Stimulated activated CD4-positive, alpha-beta T cell treated with anti-CD3 and anti-CD28 coated beads, Interleukin-4, amount 100 ng/mL, for 4 hours (primary cell): ENCODE measurements at places on chromosomes 7 and 10.
A peak's percentile ranks its signal among the peaks of the same experiment; 100 is the strongest.

DNA sequence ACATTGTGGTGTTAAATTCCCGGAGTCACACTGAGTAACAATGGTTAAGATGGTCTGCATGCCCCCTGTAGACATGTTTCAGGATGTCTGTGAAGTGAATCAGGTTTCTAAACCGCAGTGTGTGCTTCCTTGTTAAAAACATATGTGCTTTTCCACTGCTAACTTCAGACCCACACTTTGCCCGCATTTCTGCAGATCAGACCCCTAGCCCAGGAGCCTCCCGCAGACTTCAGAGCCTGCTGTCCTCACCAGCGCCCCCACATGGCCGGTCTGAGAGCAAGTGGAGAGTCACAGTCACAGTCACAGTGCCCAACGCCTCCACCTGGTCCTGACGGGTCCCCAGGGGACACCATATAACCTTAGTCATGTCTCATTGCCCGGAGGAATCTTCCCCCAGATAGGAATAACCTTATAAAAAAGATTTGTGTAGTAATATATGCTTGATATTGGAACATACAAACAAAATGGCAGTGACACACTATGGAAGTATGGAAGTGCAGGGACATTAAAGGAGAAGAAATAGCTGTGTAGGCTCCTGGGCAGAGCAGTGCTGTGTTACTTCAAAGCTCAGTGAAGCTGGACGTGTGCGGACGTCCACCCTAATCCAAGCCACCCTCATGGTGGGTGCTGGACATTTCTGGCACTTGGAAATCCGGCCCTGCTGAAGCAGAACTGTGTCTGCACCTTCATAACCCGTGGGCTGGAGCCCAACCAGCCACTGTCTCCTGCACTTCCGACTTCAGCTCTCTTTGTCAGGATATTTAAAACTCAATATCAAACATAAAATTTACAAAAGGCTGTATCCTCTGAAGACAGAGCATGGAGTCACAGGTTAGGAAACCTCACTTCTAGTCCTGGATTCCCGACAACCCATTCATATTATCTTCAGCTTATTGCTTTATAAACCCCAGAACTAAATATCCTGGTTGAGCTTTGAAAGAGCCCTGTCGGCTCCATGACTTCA is 29.0 kb downstream of the GSTO2 start:
- DNase-seq: peak; percentile 27

- no peak for DNase-seq
Observed at GRCh38 chr10:113236998-113237397, 287.0 kb downstream of the TCF7L2 start.

- DNase-seq: no peak
Observed at GRCh38 chr7:157521752-157522151, 184.9 kb downstream of the DNAJB6 start.

DNA sequence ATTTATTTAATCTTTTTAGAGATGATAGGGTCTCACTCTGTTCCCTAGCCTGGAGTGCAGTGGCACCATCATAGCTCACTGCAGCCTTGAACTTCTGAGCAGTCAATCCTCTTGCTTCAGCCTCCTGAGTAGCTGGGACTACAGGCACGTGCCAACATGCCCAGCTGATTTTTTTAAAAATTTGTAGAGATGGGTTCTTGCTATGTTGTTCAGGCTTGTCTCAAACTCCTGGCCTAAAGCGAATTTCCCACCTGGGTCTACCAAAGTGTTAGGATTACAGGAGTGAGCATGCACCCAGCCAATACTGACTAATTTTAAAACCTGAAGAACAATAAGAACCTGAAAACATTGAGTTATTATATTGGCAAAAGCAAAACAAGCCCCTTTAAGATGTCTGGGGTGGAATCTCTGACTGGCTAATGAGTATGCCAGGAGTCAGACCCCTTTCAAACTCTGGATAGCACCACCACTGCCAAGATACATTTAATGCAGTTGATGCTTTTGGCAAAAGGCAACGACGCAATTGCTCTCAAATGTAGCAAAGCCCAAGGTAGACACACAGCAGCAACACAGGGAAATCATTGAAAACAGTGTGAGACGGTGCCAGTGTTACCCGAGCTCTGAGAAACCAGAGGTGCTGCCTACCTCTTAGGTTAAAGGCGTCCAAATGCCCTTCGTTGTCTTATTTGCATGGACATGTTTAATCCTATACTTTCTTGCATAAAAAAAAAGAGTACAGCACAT is 40.7 kb upstream of the TOMM7 start:
- no peak for DNase-seq

GRCh38 chr10:16943295-16944285 is 126.4 kb upstream of the RSU1 start:
- DNase-seq: no peak

GRCh38 chr10:72601144-72601543 is 24.7 kb downstream of the MICU1 start:
- DNase-seq: no peak

- DNase-seq: no peak
Observed at GRCh38 chr10:108808228-108808627, 1115.1 kb downstream of the XPNPEP1 start.

GRCh38 chr10:34960983-34961382 is 129.2 kb downstream of the CUL2 start:
- DNase-seq: no peak

- DNase-seq: no peak
Observed at GRCh38 chr7:96995406-96996110, 9.8 kb upstream of the DLX6 start.

DNA sequence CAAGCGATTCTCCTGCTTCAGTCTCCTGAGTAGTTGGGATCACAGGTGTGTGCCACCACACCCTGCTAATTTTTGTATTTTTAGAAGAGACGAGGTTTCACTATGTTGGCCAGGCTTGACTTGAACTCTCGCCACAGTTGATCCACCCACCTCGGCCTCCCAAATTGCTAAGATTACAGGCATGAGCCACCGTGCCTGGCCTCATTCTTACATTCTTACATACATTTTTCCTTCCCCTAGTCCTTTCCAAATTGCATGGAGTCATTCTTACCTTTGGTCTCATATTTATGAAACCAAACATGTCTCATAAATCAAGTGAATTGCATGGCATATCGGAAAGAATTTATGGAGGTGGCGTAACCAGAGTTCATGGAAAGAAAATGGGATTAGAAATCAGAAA is 148.5 kb downstream of the ANLN start:
- no peak for DNase-seq

- DNase-seq: no peak
Observed at GRCh38 chr7:98133621-98134303, 27.1 kb downstream of the LMTK2 start.

- DNase-seq: no peak
Observed at GRCh38 chr7:103499976-103500375, 54.0 kb upstream of the SLC26A5 start.

- DNase-seq: no peak
Observed at GRCh38 chr10:35232527-35232926, 103.8 kb upstream of the CCNY start.

DNA sequence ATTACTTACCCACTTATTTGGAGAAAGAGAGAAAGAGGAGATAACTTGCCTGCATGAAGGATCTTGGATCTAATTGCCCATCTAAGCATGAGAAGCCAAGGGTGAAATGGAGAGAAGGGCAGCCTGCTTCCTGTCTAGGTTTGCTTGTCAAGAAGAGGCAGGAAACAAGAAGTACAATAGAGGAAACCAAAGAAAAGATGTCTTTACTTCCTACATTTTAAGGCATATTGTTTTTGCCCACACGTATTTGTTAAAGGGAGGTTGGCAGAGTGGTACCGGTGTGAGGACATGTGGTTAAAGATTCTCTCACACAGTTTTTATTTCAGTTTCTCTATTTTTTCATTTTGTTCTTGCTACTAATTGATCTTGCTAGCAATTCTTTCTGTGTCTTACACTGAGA is 6.0 kb upstream of the TAS2R38 start:
- no peak for DNase-seq

DNA sequence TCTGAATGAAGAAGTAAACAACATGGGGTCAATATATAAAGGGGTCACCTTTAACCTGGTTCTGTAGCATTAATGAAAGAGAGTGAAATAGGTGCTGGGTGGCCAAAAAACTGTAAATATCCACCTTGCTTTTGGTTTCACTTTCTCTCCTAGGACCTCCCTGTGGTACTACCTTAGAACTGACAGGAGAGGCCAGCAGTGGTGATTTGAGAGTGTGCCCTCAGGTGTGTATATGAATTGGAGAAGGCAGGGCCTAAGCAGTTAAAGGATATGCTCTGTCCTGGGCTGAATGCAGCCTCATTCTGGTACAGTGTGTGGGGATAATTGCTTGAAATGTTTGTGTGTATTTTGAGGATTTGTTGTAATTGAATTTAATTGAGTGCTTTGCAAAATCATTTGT is 62.0 kb downstream of the BBS9 start:
- DNase-seq: no peak

GRCh38 chr7:131769241-131769640 is 212.8 kb upstream of the PODXL start:
- no peak for DNase-seq

GRCh38 chr10:58963101-58963534 is 213.3 kb upstream of the PHYHIPL start:
- DNase-seq: no peak

- peak; percentile 15 for DNase-seq
Observed at GRCh38 chr7:112202816-112203215, 3.4 kb downstream of the DOCK4 start.

- DNase-seq: peak; percentile 57
Observed at GRCh38 chr10:43407148-43407575, 1.8 kb downstream of the HNRNPF start.

- no peak for DNase-seq
Observed at GRCh38 chr7:80335511-80336231, 176.2 kb downstream of the GNAT3 start.

DNA sequence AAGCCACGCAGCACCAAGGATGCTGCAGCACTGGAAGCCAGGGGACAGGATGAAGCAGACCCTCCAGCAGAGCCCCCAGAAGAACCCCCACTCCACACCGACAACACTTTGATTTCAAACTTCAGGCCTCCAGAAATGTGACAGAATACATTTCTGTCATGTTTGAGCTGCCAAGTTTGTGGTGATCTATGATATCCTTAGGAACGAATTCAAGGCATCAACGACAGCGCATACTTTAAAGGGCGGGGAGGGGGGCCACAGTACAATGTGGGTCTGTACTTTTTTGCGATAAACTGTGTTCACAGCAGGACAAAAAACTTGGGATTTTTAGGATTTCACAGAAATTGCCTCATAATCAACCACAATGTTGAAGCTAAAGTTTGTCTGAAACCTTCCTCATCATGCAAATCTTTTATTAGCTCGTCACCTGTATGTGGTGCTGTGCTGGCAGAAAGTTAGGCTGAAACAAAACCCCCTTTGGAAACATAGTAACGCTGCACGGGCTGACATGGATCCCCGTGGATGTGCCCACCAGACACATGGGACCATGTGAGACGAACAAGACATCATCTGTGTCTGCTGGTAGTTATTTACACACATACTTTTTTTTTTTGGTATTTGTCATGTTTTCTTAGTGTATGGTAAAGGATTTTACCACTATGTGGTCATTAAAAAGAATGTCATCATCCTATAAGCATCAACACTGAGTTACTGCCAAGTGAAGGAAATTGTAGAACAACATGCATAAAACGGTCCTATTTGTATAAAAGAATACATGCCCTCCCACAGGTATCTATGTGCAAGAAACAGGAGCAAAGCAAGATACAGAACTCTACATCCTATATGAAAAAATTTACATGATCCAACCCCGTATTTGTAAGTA is 113.3 kb upstream of the AFAP1L2 start:
- DNase-seq: no peak

DNA sequence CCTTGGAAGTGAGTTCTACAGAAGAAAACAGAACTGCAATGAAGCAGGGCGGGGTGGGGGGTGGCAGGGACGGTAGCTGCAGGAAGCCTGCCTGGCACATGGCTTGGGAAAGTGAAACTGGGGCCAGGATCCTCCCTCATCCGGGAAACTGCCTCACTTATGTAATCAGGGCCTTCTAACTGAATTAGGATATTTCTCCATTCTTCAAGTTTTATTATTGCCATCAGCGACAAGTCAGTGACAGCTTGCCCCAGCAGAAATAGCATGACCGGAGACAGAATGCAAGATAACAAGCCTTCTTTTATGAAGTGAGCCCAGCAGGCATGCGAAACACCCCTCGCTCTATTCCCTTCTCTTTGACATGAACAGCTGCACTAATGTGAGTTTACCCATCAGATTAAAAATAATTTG is 77.5 kb upstream of the CACUL1 start:
- no peak for DNase-seq

DNA sequence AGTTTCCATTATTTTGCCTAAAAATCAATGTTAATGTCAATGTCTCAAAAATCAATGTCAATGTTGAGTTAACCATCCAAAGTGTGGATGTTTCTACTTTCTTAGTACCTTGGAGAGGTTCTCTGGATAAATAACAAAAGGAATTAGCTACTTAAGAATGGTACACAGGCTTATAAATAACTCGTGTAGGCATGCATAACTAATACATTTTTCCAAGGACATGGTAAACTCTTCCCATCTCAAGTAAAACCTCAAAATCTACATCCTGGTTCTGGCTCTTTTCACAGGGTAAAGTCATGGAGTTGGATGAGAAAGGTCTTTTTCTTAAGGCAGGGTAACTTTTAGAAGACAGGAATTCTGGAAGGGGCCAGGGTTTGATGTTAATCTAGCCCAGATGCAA is 59.9 kb downstream of the CAV1 start:
- DNase-seq: no peak

DNA sequence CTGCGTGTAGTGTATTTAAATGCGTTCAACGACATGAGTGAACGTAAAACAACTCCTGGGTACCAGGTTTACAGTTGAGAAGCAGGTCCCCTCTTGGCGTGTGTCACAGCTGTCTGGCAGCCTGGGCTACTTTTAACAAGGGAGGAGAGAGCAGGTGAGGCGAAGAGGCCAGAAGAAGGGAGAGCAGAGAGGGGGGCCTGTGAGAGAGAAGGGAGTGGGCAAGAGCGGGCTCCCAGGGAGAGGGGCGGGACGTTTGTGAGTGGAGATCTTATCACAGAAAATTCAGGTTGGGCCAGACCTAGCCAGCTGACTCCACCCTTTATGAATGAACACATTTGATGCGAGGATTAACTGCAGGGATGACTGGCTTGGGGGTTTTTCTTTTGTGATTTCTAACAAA is 154.0 kb downstream of the CAMK1D start:
- no peak for DNase-seq

DNA sequence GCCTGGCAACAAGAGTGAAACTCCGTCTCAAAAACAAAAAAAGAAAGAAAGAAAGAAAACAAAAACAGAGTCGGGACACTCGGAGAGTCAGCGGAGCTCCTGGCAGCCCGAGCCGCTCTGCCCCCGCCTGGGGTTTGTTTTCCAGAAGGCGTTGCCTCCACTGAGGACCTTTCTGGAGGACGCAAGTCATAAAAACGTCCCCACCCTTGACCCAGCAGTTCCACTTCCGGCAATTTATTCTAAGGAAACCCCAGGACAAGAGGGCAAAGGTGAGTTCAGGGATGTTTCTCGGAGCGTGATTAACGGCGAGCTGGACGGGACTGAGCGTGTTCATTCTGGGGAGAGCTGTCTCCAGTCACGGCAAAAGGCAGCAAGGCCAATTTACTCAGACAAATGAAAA is 27.0 kb upstream of the SUN1 start:
- DNase-seq: no peak

- DNase-seq: no peak
Observed at GRCh38 chr7:147146169-147146568, 1029.6 kb downstream of the CNTNAP2 start.
